Fibroblast of skin of abdomen (primary cell): ENCODE measurements at places on chromosomes 4 and X.

- DNase-seq: peak; percentile 70
These were observed 192.5 kb upstream of the TAPT1 start for GRCh38 chr4:16418814-16419213.

GRCh38 chr4:103156106-103156505, 42.0 kb downstream of the CENPE start:
- no peak for DNase-seq

- no peak for DNase-seq
These were observed 171.2 kb upstream of the NWD2 start for GRCh38 chr4:37073226-37073840.

- DNase-seq: no peak
These were observed 37.2 kb upstream of the ARX start for GRCh38 chrX:25052798-25053534.

- no peak for DNase-seq
These were observed 1.4 kb downstream of the GATA1 start for GRCh38 chrX:48787505-48788443.

- DNase-seq: no peak
These were observed 39.9 kb downstream of the LNX1 start for GRCh38 chr4:53551281-53551864.

DNA sequence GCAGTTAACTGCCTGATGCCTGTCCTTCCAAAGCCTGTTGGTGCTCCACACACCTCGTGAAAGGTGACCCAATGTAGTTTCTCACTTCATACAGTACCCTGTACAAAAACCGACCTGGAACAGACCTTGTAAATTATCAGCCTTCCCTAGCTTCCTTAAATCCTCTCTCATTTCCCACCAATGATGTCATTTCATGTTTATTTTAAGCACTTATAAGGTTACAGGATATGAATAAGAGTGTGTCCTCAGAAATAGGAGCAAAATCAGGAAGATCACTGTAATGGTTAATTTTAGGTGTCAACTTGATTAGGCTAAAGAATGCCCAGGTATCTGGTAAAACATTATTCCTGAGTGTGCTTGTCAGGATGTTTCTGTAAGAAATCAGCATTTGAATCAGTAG, 44.7 kb downstream of the TMEM150C start:
- DNase-seq: peak; percentile 29

GRCh38 chr4:74548561-74548960, 103.6 kb downstream of the AREG start:
- DNase-seq: no peak

DNA sequence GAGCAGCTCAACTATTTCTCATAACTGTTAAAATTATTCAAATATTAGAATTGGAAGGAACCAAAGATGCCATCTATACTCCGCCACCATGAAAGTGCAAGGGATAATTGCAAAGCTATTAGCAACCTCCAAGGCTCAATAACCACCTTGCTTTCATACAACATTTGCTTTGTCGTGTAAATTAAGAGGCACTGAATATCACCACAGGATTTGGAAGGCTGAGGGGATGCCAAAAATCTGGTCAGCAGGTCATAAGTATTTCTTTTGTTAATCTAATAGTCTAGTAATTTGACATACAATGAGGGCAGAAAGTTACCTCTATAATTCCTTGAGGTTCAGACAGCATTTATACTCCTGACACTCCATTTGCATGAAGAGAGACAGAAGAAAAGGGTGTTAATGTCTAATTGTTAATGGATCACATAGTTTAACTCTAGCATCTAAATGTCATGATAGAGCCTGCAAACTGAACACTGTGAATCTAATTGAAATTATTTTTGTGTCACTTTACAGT, 200.9 kb upstream of the DIAPH2 start:
- no peak for DNase-seq

- DNase-seq: peak; percentile 48
These were observed 995 bp downstream of the SMARCA5 start for GRCh38 chr4:143514497-143514896.
